HAP-1 (cell line): ENCODE measurements at places on chromosomes 4 and X.

- DNase-seq, result no peak
Measured at GRCh38 chr4:98994474-98995182, 893 bp upstream of the METAP1 start.

GRCh38 chrX:81261576-81261975, 59.7 kb downstream of the SH3BGRL start:
- peak; percentile 23 for DNase-seq

- DNase-seq, result no peak
Measured at GRCh38 chr4:156547439-156547838, 424.2 kb downstream of the PDGFC start.

DNA sequence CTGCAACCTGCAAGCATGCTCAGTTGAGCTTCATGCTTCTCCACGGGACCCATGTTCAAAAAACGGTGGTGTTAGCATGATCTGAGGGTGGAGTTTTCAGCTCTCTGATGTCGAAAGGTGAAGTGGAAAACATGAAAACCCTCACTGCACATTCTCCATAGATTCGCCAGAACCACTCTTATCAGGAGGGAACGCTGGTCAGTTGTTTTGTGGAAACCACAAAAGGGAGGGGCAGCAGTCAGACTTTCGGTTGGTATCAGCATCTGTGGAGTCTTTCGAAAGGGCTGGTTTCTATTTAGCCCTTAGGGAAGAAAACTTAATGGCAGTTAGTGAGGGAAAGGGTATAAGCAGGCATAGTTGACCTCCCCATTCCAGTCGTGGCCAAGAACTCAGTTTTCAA, 12.6 kb downstream of the PPA2 start:
- no peak for DNase-seq
